ENCODE measurements at places on chromosomes 11 and 22.

- no peak for DNase-seq
Observed at GRCh38 chr11:31301549-31302510, 67.7 kb downstream of the DCDC1 start.

DNA sequence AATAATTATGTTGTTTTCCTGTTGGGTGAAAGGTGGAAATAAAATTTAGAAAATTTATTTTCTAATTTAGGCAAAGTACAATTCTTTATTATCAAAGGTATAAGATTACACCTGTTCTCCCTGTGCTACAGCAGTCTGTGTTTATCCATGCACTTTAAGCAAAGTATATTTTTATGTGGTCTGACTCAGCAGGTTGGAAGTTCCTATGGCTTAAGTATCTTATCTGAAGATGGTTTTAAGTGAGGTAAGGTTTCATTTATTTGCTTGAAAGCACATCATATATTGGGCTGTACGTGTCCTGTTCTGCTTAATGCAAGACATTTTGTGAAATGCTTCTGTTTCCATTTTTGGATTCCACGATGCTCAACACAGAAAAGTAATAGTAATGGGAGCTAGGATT lies 14.6 kb downstream of the PPME1 start:
- DNase-seq: no peak

DNA sequence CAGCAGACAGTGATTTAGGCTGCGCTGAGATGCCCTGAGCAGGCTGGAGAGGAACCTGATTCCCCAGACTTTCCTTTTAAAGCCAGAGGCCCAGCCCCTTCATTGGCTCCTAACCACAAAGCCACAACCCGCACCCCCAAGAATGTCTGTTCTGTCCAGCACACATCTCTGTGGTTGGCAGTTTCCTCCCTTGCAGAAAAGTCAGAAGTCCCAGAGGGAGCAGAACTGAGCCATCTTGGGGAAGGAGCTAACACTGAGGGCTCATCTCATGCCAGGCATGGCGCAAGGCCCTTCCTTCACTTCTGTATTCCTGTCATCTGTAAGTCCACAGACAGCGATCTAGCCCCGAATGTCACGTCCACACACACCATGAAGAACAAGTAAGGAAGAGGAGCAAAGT lies 97.1 kb upstream of the SYT13 start:
- DNase-seq: no peak

DNA sequence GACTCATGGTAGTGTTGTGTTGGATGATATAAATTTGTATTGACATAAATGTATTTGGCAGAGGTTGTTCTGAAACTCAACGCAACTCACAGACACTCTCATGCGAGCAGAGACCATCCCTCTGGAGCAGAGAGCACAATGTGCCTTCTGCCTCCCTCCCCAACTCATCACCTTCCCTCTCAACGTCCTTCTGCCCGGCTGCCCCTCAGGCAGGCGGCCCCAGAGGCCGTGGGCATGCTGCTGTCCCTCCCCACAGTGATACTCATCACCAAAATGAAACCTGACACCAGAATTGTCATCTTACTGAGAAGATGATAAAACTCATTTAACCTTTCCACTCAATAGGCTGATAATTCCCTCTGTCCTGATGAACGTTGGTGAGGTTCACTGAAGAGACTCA lies 260.6 kb downstream of the ETS1 start:
- DNase-seq: no peak

GRCh38 chr22:36194971-36195370 lies 6.6 kb downstream of the APOL4 start:
- peak; percentile 19 for DNase-seq

DNA sequence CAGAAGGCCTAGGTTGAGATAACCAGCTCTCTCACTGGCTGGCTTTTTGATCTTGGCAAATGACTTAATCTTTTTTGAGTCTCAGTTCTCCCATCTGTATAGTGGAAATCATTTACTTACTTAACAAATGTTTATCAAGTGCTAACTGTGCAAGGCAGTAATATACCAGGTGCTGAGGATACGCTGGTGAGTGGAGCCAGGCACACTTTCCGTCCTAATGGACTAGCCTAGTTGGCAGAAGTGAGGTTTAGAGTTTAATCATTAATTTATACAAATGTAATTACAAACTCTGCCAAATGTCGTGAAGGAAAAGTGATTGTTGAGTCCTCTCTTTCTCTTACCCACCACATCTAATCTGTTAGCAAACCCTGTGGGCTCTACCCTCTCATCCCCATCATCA lies 33.3 kb downstream of the EXT2 start:
- no peak for DNase-seq

GRCh38 chr11:29364006-29364405 lies 652.8 kb downstream of the KCNA4 start:
- no peak for DNase-seq

- DNase-seq: peak; percentile 78
Observed at GRCh38 chr11:96257972-96258934, 84.7 kb downstream of the MAML2 start.

DNA sequence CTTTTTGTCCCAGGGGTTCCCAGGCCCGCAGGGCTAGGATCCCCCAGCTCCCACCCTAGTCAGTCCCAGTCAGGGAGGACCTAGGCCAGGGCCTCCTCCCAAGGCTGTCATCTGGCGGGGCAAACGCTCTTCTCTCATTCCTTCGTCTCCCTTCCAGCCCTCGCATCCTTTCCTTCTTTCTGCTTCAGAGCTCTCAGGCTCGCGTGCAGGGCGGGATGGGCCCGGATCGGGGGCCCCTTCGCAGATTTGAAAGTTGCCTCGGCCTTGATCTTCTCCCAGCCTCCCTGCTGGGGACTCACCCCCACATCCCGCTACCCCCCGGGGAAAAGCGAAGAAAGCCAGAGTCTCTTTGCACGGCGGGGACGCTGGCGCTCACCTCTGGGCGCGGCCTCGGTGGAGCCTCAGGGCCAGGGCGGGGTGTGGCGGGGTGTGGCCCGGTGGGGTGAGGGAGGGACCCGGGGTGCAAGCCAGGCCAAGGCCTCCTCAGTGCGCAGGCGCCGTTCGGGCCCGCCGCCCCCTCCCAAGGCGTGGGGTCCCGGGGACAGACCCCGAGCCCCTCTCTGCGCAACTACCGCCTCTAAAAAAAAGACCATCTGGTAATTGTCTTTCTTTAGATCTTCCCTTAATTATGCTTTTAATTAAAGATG lies 14.8 kb upstream of the PAX6 start:
- no peak for DNase-seq

DNA sequence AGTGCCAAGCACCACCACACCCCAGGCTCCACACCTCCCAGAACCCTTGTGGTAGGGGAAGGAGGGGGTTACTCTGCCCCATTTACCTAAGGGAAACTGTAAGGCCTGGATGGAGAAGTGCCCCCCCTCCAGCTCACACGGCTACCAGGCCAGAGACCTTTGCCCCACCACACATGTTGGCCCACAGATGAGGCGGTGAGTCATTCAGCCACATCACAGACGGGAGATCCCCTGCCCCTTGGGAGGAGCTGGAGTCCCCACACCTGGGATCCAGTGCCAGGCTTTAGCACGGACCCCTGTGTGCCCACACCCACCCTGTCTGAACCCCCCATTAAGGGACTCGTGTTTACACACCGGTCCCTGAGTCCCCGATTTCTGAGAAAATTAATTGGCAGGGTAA lies 24.9 kb downstream of the CDKN1C start:
- DNase-seq: no peak

DNA sequence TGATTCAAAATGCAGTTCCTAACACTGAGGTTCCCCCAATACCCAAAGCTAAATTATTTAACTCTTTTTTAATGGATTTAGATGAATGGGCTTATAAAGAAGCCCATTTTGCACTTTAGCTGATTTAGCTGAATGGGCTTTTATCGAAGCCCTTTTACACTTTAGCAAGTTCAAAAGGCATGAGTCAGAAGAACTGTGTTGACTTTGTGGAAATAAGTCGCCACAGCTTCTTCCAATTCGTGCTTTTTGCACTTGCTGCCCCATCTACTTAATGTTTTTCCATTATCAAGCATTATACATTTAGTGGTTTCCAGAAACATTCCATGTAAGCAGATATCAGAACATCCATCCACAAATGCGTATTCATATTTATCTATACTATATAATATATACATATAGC lies 20.5 kb upstream of the GRIA4 start:
- no peak for DNase-seq

GRCh38 chr22:49515475-49515874 lies 312.2 kb downstream of the BRD1 start:
- DNase-seq: no peak

DNA sequence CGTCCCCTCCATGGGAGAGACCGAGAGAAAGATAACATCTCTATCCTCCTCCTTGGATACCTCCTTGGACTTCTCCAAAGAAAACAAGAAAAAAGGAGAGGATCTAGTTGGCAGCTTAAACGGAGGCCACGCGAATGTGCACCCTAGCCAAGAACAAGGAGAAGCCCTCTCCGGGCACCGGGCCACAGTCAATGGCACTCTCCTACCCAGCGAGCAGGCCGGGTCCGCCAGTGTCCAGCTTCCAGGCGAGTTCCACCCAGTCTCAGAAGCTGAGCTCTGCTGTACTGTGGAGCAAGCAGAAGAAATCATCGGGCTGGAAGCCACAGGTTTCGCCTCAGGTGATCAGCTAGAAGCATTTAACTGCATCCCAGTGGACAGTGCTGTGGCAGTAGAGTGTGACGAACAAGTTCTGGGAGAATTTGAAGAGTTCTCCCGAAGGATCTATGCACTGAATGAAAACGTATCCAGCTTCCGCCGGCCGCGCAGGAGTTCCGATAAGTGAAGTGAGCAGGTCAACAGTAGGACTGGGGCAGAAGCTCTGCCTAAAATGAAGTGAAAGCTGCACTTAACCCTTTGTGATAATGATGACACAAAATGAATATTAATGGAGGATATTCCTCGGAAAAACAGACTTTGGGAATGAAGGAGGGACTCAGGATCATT lies 65.3 kb downstream of the WNT11 start:
- DNase-seq: no peak

GRCh38 chr11:68658661-68659060 lies 25.7 kb upstream of the GAL start:
- DNase-seq: no peak

DNA sequence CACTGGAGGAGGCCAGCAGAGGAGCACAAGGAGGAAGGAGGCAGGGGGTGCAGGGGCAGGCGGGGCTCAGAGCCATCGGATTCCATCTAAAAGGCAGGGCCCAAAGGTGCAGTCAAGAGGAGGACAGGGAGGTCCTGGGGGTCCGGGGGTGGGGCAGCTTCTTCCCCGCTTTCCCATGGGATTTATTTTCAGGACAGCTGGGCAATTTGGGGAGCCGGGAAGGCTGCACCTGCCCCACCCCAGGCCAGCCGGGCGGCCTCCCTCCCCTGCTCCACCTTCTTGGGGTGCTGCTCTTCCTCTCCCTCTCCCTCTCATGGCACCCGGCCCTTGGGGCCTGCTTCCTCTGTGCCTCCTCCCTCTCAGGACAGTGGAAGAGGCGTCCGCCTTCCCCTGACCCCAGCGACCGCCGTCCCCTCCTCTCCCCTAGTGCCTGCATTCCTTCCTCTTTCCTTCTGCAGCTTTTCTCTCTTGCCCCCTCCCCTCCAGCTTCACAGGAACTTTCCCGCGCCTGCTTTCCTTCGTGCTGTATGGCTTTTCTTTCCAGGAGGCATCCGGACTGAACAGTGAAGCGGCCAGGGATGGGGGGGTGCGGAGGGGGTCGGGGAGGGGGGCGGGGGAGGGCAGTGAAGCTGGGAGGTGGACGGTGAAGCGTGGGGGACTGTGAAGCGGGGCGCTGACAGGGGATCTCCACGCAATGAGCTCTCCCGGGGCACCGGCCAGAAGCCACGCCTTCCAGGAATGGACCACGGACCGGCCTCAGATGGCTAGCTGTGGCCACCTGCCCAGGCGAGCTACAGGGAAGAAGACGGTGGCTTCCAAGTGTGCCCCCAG lies 26.9 kb downstream of the APOBEC3H start:
- no peak for DNase-seq

DNA sequence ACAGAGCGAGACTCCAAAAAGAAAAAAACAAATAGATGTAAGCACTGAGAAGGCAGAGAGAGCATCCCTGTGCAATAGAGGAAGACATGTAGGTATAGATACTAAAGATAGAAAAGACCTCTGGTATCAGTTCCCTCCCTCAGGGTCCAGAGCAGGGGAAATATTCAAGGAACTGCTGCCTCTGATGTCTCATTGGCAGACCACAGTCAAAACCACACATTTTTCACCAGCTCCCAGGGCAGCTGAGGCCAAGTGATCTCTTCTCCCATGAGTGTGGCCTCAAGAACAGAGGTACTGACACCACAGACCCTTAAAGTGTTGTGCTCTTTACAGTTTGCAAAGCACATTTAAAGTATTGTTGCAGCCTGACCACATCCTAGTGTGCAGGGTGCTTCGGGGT lies 288.5 kb downstream of the NTM start:
- no peak for DNase-seq

- no peak for DNase-seq
Observed at GRCh38 chr22:41177040-41177621, 28.0 kb upstream of the L3MBTL2 start.

- DNase-seq: no peak
Observed at GRCh38 chr22:49340406-49340805, 487.3 kb downstream of the BRD1 start.

GRCh38 chr11:121762820-121763219 lies 310.1 kb upstream of the SORL1-AS1 start:
- no peak for DNase-seq

GRCh38 chr11:113201054-113201818 lies 113.1 kb upstream of the TTC12 start:
- no peak for DNase-seq

GRCh38 chr11:84384731-84385130 lies 1098.6 kb upstream of the CCDC90B start:
- no peak for DNase-seq

GRCh38 chr11:75993126-75993525 lies 178.1 kb downstream of the UVRAG start:
- DNase-seq: no peak

GRCh38 chr11:3167143-3168119 lies 2.3 kb upstream of the OSBPL5 start:
- peak; percentile 43 for DNase-seq

DNA sequence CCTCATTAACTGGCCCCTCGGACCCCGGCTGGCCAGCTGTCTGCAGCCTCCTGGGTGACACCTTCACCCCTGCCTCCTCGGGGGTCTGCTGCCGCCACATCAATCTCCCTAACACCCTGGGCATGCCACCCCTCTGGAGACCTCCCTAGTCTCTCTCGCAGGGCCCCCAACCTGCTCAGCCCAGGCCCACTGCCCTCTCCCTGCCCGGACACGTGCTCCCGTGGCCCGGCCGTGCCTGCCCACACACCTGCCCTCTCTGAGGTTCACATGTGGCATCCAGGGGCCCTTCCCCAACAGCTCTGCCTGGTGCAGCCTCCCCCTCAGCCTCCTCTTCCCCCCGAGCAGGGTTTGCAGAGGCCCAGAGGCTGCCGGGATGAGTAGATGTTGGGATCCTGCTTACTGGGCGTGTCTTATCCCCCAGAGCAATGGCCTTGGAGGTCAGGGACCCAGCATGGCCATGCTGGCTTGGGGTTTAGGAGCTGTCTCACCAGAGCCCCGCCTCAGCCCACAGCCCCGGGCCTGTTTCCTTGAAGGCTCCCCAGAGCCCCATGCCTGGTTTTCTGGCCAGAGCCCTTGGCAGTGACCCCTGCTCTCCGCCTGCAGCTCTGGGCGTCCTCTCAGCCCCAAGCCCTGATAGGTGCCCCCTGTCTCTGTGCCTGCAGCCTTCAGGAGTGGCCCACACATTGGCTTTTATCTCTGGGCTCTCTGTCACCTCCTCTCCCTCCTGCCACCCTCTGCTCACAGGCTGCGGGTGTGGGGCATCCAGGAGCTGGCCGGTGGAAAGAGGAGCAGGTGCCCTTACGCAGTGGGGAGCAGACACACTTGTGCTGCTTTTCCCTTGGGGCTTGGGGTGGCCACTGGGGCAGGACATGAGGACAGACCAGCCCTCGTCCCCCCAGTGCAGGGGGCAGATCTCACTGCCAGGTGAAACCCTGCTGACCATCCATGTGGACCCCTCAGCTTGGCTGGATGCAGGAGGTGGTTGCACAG lies 25.7 kb upstream of the SEPTIN5 start:
- no peak for DNase-seq
